ENCODE measurements at places on chromosomes 3 and 15.

- no peak for DNase-seq
Observed at GRCh38 chr15:39501366-39502081, 79.4 kb upstream of the THBS1 start.

DNA sequence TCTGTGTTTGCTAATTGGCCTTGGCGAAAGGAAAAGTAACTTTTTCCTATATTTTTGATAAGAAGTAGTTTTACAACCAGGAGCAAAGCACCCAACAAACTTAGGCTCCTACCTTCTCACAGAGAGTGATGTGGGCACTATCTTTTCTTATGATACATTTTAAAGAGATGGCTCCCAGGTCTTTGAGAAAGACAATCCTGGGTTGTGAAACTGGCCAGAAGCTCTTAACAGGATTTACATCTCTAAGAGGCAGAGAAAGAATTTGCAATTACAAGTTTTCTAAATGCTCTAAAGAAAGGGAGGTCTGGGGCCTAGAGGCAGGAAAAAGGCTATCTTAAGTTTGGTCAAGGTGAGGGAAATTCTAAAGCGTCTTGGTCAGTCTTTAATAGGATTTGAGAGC, 609.7 kb downstream of the VGLL3 start:
- no peak for DNase-seq

GRCh38 chr3:109109574-109109973, 8.4 kb downstream of the MORC1 start:
- DNase-seq, result no peak

DNA sequence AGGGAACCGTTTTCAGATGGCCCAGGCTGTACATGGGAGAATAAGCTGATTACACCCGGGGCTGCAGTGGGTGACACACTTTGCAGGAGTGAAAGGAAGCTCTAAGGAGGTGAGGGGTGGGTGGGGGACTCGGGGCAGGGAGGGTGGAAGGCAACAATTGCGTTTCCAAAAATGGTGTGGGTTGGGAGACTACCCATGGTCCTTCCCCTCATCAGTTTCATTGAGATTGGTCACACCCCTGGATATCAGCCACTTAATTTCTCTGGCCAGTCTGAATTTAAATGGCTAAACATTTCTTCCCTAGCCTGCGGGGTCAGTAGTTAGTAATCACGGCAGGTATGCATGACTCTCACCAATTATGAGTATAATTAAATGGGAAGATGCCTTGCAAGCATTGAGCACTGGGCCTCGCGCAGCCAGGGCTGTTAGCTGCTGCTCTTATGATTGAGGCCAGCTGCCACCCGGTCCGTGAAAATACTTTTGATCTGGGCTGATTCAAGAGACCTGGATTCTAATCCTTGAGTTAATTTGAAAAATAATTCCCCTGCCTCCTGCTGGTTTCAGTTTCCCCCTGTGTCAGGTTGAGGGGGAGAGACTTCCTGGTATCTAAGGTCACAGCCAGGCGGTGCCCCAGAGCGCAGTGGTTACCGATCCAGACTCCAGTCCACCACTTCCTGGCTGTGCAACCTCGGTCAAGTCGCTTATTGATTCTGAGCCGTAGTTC, 23.3 kb downstream of the SLC6A6 start:
- DNase-seq, result no peak

- DNase-seq, result no peak
Observed at GRCh38 chr15:32886459-32886858, 168.7 kb downstream of the GREM1 start.

Data from LHCN-M2 (cell line).